ENCODE measurements at places on chromosomes 6 and 20.

DNA sequence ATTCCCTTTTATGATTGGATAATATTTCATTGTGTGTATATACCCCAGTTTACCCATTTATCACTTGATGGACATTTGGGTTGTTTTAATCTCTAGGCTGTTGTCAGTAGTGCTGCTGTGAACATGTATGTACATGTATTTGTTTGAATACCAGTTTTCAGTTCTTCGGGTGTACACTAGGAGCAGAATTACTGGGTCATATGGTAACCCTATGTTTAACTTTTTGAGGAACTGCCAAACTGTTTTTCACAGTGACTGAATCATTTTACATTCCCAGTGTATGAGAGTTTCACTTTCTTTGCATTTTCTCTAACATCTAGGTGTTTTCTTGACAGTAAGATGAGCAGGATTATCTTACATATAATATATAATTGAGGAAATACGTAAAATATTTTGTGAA, 44.7 kb upstream of the ADIG start:
- H3K4me3 ChIP-seq = no peak overlapping the region
- peaks cover 30% of the 10 kb centered on the region for H3K36me3 ChIP-seq
- peaks cover 11% of the 10 kb centered on the region for H3K4me1 ChIP-seq
- no peak for DNase-seq
- no peaks in the 10 kb centered on the region for H3K27me3 ChIP-seq

GRCh38 chr6:20340068-20340848, 61.4 kb upstream of the E2F3 start:
- no peak overlapping the region for H3K27ac ChIP-seq
- no peaks in the 10 kb centered on the region for H3K27me3 ChIP-seq
- peaks cover 12% of the 10 kb centered on the region for H3K4me1 ChIP-seq
- no peak for DNase-seq

DNA sequence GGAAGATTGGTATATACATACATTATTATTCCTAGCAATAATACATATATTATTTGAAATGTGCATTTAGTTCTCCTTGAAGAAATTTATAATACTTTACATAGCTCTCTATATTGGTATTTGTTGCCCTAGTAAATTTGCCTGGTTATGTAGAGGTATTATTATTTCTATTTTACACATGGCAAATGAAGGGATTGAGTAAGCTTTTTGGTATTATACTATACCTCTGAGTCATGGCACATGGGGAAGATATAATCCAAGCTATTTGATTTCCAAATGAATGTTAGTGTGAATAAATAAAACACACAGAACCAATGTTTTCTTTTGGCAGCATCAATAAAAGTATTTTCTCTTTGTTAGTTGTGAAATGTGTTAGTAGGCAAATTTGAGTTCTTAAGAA, 409.6 kb upstream of the SLC35B3 start:
- no peaks in the 10 kb centered on the region for H3K36me3 ChIP-seq
- H3K27ac ChIP-seq = no peak overlapping the region
- H3K4me3 ChIP-seq = no peak overlapping the region
- no peaks in the 10 kb centered on the region for H3K27me3 ChIP-seq
- no peak for DNase-seq

DNA sequence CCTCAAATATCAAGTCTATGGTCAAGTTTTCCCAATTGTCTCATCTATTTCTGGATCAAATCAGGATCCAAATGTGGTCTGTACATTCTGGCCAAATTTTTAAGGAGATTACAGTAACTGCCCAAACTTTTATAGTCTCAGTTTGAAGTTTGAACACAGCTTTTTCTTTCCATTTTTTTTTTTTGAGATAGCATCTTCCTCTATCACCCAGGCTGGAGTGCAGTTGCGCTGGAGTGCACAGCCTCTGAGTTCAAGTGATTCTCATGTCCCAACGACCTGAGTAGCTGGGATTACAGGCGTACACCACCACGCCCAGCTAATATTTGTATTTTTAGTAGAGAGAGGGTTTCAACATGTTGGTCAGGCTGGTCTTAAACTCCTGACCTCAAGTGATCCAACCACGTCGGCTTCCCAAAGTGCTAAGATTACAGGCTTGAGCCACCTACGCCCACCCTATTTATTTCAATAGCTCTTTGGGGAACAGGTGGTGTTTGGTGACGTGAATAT, 84.9 kb upstream of the CARMIL1 start:
- peaks cover 27% of the 10 kb centered on the region for H3K27me3 ChIP-seq
- DNase-seq = no peak
- no peak overlapping the region for H3K4me3 ChIP-seq
- H3K4me1 ChIP-seq = no peaks in the 10 kb centered on the region
- no peak overlapping the region for H3K27ac ChIP-seq
- H3K36me3 ChIP-seq = no peaks in the 10 kb centered on the region

- no peak overlapping the region for H3K4me3 ChIP-seq
- no peak overlapping the region for H3K27ac ChIP-seq
- H3K4me1 ChIP-seq = peaks cover 8% of the 10 kb centered on the region
- H3K36me3 ChIP-seq = no peaks in the 10 kb centered on the region
- H3K27me3 ChIP-seq = no peaks in the 10 kb centered on the region
Measured at GRCh38 chr20:50023116-50023805, 40.5 kb downstream of the SNAI1 start.

All from natural killer cell treated with Interleukin-12 subunit alpha and Interleukin-12 subunit beta and Interleukin-15 and Interleukin-18, amount 100 ng/mL, for 72 hours (primary cell).